ENCODE measurements at places on chromosomes 1 and 21. TPM values are rescaled to one million over a fixed set of nuclear protein-coding genes. Genes with fewer than 3 reads are reported as not detected.
A peak's percentile ranks its signal among the peaks of the same experiment; 100 is the strongest.

- peak; percentile 47 for DNase-seq
Measured at GRCh38 chr21:17513214-17514123, 626 bp downstream of the CXADR start.

DNA sequence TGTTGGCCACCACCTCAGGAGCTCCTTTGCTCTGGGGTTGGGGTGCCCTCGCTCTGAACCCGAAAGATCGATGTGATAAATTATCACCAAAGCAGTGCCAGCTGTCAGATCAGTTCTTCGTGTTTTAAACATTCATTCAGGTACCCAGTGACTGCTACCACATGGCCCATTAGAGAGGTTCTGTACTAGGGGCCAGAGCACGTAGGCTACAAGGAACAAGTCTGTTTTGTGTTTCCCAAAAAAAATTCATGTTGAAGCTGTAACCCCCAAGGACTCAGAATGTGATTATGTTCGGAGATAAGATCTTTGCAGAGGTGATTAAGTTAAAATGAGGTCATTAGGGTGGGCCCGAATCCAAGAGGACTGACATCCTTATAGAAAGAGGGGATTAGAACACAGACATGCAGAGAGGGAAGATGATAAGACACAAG, 526.9 kb downstream of the NPHP4 start:
- no peak for DNase-seq

DNA sequence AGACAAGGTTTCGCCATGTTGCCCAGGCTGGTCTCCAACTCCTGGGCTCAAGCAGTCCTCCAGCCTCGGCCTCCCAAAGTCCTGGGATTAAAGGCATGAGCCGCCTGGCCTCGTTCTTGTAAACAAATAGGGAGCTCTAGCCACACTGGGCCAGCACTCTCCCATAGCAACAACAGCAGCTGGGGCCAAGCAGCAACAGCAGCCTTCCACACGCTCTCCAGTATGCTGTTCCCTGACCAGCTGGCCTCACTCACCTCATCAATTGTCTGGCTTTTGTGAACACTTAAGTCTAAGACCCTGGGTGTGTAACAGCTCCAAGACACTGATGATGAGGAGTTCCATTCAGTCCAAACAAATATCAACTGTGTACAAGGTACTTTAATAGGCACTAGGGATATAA, 16.9 kb upstream of the GLIS1 start:
- DNase-seq = no peak

DNA sequence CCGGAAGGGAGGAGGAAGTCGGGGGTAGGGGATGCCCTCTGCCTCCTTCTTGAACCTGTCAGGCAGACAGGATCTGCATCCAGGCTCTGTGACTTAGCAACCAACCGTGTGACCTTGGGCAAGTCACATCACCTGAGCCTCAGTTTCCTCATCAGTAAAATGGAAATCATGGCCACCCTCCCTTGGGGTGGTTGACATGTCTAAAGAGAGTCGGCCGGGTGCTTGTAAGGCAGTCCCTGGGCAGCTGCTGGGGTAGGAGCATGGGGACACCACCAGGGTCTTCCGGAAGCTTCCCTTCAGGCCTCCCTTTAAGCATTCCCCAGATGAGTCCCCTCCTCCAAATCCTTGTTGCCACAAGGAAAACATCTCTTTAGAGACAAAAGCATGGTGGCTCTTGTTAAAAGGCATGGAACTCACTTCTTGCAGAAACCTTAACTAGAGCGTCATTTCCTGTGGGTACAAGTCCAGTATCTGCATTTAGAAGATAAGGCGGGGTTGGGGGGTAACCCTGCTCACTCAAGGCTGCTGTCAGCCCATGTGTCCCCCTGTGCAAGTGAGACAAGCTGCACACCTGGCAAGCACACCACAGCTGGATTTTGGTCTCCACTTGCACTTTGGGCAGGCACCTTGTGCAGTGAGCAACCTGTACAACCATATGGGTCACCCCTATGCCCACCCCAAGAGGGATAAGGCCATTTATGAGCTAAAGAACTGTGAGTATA, 10.4 kb downstream of the CLCNKB start:
- DNase-seq = no peak

GRCh38 chr1:11567244-11568065, 86.8 kb downstream of the FBXO2 start:
- DNase-seq = no peak

DNA sequence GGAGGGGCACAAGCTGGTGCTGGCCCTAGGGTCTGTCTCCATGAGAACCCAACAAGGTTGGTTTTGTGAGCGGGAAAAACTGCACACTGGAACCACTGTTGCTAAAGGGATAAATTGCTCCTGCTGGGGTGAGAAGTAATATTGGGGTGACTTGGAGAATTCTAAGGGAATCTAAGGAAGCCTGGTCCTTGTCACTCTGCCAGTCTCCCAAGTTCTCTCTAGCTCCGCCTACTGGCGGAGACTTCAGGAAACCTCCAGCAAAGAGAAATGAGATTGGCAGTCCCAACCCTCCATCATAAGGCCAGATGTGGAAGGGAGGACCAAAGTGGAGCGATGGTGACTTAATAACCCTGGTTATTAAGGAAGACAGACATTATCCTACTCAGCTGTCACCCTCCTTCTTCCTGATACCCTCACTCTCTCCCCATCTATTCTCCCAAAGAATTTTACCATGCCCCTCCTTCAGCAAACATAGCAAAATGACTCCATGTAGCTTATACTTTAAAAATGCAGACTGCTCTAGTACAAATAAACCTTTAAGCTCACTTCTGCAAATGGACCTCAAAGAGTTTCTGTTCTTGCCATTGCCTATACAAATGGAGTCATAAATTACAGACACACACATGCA, 2.7 kb downstream of the LCE1F start:
- no peak for DNase-seq

DNA sequence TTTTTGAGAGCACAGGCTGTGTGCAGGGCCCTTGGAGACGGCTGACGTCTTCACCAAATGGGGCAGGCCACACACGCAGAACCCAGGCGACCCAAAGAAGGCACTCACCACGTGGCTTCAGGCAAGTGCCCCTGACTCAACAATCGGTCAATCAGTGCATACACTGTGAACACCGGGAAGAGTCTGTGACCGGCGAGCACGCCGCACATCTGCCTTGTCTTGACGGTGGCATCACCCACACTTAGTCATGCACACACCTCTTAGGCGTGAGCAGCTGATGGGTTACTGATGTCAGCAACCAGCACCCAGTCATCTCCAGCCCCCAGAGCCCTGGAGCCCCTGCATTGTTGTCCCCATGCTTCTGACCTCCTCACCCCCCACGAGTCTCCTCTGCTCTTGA, 4.9 kb upstream of the LRRC3 start:
- no peak for DNase-seq

- DNase-seq = no peak
Measured at GRCh38 chr1:11855430-11855829, 3.3 kb downstream of the NPPB start.

GRCh38 chr1:228047183-228047466, 35.4 kb upstream of the ARF1 start:
- DNase-seq = no peak

DNA sequence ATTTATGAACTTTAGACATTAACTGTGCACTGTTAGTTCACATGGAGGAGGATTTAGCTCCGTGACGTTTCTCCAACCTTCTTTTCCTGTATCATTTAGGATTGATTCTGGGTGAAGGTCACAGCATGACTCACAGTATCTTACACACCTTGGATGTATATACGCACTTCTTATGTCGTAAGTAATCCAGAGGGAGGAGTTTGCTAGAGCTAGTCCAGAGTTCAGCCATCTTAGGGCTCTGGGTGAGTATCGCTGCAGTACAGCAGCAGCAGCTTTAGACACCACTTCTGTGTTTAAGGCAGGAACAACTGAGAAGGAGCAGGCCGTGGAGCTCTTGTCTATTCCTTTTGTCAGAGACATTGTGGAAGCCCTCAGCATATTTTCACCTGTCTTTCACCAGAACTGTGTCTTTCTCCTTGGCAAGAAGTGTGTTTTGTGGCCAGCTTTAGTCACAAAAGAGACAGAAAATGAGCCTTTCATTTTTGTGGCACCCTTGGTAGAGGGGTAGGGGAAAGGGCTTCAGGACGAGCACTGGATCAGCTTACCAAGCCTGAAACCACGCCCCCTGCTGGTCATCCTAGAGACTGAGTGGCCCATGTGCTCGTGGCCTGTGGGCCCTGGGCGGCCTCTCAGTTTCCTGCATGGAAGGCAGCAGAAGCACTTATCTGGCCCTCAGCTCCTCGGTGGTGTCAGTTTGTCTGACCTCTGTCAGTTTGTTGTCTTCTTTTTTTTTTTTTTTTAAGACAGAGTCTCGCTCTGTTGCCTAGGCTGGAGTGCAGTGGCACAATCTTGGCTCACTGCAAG, 64.0 kb downstream of the ADARB1 start:
- DNase-seq = peak; percentile 71

Gene A3GALT2
- total RNA-seq = not detected

Gene RPTN
- total RNA-seq = not detected

Gene MYOM3
- under 0.01 TPM for total RNA-seq

All from fibroblast of villous mesenchyme (primary cell).